Fibroblast of lung (primary cell): ENCODE measurements at places on chromosomes 12 and 14. TPM values are rescaled to one million over a fixed set of nuclear protein-coding genes. Genes with fewer than 3 reads are reported as not detected.

Gene IQSEC3
- total RNA-seq, result 0.77 and 1.3 TPM in 2 replicates

Gene SMIM41
- total RNA-seq, result 2.0 and 2.1 TPM in 2 replicates

Gene PPP1R1A
- total RNA-seq, result not detected in 2 replicates

Gene AMDHD1
- total RNA-seq, result under 0.01 and 0.33 TPM in 2 replicates

Gene P3H3
- 72.4 and 96.3 TPM in 2 replicates for total RNA-seq

Gene KRT83
- total RNA-seq, result not detected in 2 replicates

Gene CRIP2
- total RNA-seq, result 37.5 and 68.5 TPM in 2 replicates
